CD4-positive, alpha-beta T cell treated with Interleukin-4 for 1 hour (primary cell): ENCODE measurements at places on chromosomes 7 and 10.

- DNase-seq, result no peak
Observed at GRCh38 chr10:56646329-56647111, 285.5 kb upstream of the ZWINT start.

- no peak for DNase-seq
Observed at GRCh38 chr10:119543814-119544642, 1.5 kb upstream of the RGS10 start.

- DNase-seq, result no peak
Observed at GRCh38 chr10:121831237-121831636, 96.6 kb downstream of the ATE1 start.

GRCh38 chr10:69943292-69943820, 109.3 kb upstream of the MACROH2A2 start:
- DNase-seq, result no peak

DNA sequence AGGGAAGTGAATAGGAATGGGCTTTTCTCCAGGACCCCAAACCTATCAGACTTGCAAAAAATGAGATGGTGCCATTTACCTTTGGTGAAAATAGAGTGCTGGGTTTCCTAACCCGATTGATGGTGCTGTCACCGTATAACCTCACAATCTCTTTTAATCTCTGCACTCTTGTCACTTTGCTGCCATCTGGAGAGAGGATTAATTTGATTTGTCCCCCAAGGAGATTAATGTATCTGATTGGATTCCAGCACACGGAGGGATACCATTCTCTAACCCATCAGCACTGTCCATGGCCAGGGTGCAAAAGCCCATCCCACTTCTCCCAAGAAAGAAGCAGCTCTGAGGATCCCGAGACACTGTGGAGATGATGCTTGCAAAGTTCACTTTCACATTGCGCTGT, 86.3 kb upstream of the NFE2L3 start:
- no peak for DNase-seq

DNA sequence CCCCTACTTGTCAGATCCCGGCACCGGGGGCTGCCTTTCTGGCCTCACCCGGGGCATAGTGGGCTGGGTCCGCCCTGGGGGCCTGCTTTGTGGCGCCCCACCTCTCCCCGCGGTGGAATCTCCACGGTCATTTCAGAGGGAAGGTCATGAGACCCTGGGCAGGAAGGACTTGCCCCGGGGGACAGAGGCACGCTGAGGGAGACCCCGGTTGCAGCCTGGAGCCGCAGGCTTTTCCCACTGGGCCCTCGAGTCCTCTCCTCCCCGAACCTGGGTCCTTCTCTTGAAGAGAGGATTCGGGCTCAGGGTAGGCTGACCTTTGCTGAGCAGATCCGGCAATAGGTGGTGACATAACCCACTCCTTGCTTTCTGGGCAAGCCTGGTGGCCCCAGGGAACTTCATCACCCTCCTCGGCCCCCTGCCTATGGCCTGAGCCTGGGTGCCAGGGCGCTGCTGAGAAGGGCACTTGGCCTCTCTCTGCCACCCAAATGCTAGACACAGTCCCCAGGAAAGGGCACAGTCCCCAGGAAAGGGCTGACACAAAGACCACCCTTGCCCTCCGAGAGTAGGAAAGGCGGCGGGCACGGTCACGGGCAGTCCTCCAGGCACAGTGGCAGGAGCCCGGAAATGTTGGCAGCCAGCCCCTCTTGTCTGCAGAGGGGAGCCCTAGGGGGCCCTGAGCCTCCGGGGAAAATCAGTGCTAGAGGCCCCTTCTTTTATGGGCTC, 36.2 kb downstream of the FKBP6 start:
- DNase-seq, result no peak
